ENCODE measurements at places on chromosomes 7 and 10.

GRCh38 chr10:29280488-29280840 is 8.4 kb upstream of the LYZL1 start:
- DNase-seq: no peak

GRCh38 chr7:8125680-8126444 is 136.1 kb downstream of the ICA1 start:
- DNase-seq: no peak

DNA sequence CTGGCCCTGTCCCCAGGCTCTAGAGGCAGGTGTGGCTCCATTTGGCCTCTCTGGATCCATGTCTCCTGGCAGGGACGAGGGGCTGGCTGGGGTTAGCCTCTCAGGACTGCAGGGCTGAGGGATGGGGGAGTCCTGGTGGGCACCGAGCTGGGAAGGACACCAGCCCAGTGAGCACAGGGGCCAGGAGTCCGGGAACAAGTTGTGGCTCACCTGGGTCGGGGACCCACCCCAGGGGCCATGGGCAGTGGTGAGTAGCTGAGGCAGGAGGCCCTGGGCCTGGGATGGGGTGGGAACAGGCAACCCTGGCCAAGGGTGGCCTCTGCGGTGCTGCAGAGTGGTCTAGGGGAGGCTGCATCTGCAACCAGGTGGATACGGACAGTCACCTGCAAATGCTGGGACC is 24.1 kb downstream of the ANTXRL start:
- no peak for DNase-seq

DNA sequence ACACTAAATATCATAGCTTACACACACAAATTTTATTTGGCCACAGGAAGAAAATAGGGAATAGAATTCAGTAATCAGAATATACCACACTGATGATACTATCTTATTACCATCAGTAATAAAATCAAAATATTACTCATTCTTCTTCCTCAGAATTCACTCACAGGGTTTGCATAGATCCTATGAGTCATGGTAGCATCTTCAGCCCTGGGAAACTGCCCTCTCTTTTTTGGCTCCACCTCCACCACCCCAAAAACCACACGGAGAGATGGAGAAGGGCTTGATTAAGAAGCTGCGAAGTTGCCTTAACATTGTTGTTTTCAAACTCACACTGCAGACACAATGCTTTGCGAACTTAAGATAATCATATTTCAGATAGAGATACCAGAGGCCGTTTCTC is 154.1 kb upstream of the AHR start:
- DNase-seq: no peak

- peak; percentile 74 for DNase-seq
Measured at GRCh38 chr7:151123822-151124464, 37.7 kb downstream of the AGAP3 start.

GRCh38 chr10:4701016-4701415 is 125.0 kb upstream of the AKR1E2 start:
- no peak for DNase-seq

- DNase-seq: no peak
Measured at GRCh38 chr10:33600381-33600780, 265.9 kb upstream of the NRP1 start.

GRCh38 chr10:86315549-86315942 is 51.0 kb downstream of the GRID1 start:
- DNase-seq: no peak

DNA sequence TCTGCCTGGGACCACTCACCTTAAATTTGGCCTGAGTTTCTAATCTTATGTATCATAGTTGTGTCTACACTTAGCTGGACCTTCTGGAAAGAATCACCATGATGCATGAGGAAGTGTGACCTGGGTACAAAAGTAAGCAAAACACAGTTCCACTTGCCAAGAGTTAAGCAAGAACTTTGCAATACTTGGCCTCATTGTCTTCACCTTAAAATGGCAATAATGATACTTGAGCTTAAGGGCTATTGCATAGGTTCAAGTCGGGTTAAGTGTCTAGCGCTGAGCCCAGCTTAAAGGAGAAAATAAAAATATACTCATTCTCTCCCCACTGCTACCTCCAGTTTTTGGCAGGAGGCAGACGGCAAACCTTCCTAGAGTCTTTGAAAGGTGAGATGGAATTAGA is 133.9 kb upstream of the BMPER start:
- DNase-seq: no peak

GRCh38 chr7:107890493-107890961 is 456 bp upstream of the DLD start:
- DNase-seq: peak; percentile 34

GRCh38 chr7:30873207-30873606 is 38.4 kb upstream of the AQP1 start:
- DNase-seq: no peak

DNA sequence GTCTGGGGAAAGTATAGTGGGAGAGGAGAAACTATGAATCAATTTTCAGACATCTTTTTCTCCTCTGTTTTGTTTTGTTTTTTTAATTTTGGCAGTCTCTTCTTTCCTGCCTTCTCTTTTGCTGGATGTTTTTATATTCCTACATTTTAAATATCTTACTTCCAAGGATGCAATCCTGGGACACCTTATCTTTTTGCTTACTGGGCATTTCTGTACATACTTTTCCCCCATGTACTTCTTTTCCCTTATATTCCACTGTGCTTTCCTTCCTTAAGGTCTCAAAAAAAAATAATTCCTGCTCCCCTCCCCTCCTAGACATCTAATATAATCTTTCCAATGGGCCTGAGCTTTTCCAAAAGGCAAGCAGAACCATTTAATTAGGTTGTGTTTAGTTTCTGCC is 701.1 kb downstream of the NRG3 start:
- no peak for DNase-seq

- DNase-seq: peak; percentile 19
Measured at GRCh38 chr10:119859420-119860258, 13.0 kb downstream of the MCMBP start.

DNA sequence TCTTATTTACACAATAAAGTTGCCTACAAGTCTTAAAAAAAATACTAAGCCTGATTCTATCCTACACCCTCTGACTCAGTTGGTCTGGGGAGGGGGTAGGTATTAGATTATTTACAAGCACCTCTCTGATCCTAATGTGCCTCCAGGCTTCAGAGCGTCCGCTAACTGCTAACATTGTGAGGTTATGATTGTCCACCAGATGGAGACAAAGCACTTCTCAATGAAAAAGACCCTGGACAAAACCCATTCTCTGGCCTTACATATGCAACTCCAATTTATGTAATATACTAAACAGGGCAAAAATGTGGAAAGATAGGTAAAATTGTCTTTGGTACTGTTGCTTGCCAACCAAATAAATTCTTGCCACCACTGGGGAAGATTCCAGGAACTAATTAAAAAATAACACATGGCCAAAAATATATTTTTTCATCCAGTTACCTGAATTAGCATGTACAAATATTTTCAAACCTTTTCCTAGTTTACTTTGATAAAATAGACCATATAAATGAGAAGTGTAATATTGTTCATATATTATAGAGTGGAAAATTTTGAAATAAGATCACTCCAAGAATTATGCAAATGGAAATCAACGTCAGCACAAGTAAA is 92.4 kb downstream of the KIF20B start:
- DNase-seq: peak; percentile 74

GRCh38 chr7:17153536-17153935 is 144.9 kb upstream of the AHR start:
- no peak for DNase-seq

DNA sequence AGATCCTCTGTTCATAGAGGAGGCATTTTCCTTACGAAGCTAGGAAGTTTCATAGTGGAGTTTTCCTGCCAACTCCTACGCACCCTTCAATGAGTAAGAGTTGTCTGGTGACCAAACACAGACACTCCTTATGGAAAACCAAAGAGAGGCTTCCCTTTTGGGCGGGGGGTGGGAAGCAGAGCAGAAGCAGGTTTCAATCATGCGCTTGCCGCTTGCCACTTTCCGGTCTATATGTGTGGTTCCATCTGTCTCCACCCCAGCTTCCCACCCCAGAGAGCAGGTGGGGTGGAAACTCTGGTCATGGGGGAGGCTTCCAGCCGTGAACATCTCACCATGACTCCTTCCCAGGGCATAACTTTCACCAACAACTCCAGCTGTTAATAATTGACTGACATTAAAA is 68.8 kb upstream of the GRB10 start:
- no peak for DNase-seq

DNA sequence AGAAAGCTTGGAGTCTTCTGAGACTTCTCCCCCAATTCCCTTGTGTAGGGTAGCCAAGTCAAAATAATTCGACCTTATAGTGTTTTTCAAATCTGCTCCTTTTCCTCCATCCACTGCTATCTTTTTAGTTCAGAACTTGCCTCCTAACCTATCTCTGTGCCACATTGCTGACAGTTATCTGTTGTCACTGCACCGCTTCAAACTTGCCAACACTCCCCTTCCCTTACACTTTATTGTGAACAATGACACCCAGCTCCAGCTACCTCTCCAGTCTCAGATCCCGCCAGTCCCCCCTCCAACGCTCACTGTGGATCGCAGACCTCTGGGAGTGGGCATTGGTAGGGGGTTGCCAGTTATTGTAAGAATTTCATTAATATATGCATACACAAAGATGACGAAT is 16.3 kb upstream of the HPS1 start:
- DNase-seq: no peak

DNA sequence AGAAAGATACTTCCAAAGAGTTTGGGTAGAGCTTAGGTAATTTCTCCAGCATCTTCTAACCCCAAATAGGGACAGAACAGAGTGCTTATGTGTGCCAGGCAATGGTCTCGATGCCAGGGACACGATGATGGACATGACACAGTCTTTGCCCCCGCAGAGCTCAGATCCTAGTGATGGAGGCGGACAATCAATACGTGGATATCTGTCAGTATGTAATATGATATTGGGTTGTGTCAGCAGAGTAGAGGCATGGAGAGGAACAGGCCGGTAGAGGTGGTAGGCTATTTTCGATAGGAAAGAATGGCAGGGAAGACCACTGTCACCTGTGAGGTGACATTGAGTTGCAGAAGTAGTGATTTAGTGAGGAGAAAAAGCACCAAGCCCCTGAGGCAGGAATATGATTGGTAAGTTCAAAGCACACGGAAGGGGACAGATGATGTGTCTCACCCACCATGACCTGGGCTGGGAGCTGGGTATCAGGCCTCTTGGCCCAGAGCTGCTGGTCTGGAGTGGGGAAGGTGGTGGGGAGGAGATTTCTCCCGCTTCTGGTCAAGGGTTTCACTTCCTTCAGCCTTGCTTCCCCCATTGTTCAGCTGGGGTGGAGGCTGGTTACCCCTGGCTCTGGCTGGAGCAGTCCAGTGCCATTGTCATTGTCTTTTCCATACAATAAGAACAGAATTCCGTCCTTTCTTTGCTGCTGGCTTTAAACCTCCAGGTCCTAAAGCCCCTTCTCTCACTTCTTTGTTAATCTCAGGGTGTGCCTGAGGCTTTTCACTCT is 36.0 kb upstream of the SRGN start:
- DNase-seq: no peak

GRCh38 chr10:43696909-43697483 is 48.3 kb upstream of the ZNF32 start:
- no peak for DNase-seq

DNA sequence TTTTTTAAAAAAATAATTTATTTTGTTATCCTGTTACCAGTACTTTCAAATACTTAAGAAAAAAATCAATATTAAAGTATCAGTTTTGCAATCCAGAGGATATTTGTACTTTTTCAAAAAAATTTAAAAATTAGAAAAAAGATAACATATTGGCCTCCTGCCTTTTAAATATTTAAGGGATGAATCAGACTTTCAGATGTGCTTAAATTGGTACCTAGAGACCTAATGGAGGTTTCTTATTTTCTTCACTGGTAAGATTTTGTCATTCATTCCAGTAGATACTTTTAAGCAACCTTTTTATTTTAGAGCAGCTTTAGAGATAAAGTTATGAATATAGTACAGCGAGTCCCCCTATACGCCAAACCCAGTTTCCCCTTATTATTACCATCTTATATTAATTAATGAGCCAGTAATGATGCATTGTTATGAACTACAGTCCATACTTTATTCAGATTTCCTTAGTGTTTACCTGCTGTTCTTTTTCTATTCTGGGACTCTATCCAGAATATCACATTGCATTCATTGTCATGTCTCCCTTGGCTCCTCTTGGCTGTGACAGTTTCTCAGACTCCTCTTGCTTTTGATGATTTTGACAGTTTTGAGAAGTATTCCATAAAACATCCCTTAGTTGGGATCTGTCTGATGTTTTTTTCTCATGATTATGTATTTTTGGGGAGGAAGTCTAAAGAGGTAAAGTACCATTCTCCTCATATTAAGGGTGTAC is 34.2 kb downstream of the BICC1 start:
- DNase-seq: no peak

- DNase-seq: no peak
Measured at GRCh38 chr10:101939008-101939648, 95.5 kb upstream of the KCNIP2 start.

- DNase-seq: no peak
Measured at GRCh38 chr10:36712695-36713094, 412.7 kb upstream of the ANKRD30A start.

GRCh38 chr10:104309980-104310978 is 28.0 kb downstream of the ITPRIP start:
- no peak for DNase-seq

DNA sequence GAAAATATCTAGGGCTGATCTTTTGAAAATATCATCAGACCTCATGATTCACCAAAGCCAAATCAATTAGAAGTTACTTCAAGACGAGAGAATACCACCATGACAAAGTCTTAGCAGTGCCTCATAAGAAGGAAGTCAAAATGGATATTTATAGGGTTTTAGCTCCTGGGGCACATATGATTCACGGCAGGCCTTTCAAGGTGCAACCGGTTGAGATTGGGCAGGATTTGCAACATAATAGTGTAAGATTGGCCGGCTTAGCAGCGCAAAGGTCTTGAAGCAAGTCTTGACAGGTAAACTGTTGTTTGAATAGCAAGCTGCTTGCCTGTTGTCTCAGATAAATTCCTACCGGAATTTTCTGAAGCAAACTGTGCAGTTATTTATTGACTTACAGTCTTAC is 17.5 kb downstream of the ADRB1 start:
- DNase-seq: no peak

DNA sequence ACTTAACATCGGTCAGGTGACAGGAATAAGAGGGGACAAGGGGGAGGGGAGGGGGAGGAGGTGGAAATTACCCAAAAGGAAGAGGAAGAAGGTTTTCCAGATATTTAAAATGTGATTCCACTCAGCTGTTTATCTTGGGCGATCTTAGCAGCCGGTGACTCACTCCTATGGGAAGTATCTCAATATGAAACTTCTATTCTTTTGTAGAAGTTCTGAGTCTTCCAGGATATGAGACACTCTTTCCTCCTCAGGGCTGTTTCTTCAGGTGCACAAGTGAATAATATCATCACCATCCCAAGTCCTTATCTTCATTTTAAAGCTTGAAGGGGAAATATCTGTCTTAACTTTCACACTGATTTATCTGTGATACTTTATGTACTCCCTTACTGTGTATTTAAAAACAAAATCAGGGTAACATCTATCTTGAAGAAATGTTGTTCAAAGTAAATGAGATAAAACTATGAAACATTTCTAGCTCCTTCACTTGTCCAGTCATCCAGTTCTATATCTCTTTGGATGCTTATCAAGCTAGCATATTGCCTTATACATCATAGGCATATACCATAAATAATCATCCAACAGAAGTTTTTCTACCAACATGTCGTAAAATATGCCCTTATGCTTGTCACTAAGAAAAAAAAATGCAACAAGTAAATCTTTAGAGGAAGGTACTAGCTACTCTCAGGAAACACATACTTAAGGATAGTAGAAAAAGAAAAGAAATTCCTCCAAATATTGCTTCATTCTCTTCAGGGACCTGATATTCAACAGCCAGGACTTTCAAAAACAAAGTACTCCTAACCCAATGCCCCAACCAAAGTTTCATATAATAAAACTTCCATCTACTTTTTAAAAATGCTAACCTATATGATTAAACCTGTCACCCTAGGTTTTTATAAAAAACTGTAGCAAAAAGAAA is 13.7 kb downstream of the DOCK4 start:
- no peak for DNase-seq

GRCh38 chr7:6307762-6308161 is 35.3 kb upstream of the CYTH3 start:
- DNase-seq: no peak
